ENCODE measurements at places on chromosomes 7 and 10.

DNA sequence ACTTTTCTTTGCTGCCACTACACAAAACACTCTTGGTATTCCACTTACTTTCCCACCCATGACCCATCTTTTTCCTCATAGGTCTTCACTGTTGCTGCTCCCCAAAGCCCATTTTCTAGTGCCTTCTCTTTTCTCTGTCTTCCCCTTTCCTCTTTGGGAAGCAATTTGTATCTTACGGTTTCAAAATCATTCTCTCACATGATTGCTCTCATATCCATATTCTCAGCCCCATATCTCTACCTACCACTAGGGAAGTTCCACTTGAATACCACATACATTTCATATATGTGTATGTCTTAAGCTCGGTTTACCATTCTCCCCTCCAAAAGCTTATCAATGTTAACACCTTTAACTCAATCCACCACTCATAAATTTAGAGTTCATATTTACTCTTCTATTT, 3.2 kb upstream of the UBE2D1 start:
- no peak for DNase-seq

- no peak for DNase-seq
Observed at GRCh38 chr10:20276127-20276979, 460.1 kb downstream of the PLXDC2 start.

GRCh38 chr10:71812913-71813590, 38.0 kb downstream of the PSAP start:
- no peak for DNase-seq

DNA sequence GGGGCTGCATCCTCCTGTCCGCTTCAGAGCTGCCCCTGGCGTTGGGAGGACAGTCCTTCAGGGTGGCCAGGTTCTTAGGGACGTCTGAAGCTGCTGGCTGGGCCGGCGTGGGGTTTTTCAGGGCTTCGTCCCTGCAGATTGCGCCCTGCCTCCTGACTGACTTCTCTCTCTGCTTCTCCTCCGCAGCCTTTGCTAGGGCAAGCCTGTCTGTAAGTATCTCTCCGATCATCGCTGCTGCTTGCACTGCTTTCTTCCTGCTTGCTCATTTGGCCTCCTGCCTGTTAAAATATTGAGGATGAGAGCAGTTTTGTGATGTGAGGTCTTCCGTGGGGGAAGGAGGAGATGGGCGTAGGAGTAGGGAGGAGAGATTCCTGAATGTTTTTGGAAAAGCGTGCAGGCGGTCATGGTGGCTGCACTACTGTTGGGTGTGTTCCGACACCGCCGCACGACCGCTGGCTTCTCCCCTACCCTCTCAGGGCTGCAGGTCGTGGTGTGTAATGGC, 25.3 kb downstream of the PFKFB3 start:
- peak; percentile 49 for DNase-seq

- no peak for DNase-seq
Observed at GRCh38 chr7:2116448-2116810, 116.3 kb downstream of the MAD1L1 start.

DNA sequence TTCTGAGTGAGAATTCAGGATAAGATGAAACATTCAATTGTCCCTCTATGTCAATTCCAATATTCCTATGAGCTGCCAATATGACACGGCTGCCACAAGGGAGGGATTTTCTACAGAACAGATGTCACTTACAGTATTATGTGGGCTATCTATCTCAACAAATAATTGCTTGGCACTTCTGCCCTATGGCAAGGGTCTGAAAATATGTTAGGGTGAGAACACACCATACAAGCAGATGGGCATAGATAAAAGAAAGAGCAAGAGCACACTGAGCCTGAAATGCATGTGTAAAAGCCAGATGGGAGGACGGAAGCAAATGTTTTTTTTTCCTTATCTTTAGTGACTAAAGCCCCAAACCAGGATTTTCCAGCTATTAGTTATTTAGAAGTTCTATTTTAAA, 70.1 kb upstream of the TFEC start:
- DNase-seq: no peak

GRCh38 chr7:144975882-144976281, 140.0 kb upstream of the TPK1 start:
- DNase-seq: no peak

DNA sequence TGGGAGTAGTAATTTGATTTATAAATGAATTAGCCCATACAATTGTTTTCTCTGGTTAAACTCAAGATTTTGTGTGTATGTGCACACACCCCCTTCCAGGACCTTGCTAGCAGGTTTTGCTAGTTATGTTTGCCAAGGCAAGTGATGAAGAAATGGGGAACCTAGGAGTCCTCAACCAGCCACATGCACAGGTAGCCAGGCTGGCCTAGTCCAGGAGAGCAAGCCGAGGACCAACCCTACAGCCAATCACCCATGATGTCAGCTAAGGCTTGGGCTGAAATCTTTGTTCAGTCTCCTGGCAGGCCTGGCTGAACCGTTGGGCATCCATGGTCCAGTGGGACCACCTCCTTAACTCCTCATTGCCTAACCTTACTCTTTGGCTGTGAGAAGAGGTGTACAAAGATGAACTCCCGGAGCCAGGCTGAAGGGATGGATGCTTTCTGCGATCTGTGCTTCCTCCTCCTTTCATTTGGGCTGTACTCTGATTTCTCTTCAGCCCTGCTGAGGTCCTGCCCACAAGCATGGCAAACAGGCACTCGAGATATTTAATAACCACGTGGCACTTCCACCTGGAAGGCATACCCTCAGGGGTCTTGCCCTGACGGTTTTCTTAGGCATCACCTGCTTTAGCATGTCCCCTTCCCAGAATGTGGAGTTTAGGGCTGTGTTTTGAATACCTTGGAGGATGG, 22.1 kb downstream of the HNRNPA2B1 start:
- no peak for DNase-seq
